ENCODE measurements at places on chromosomes 16 and 17.

GRCh38 chr17:77570565-77570898 lies 388.0 kb upstream of the TNRC6C start:
- no peak for DNase-seq

DNA sequence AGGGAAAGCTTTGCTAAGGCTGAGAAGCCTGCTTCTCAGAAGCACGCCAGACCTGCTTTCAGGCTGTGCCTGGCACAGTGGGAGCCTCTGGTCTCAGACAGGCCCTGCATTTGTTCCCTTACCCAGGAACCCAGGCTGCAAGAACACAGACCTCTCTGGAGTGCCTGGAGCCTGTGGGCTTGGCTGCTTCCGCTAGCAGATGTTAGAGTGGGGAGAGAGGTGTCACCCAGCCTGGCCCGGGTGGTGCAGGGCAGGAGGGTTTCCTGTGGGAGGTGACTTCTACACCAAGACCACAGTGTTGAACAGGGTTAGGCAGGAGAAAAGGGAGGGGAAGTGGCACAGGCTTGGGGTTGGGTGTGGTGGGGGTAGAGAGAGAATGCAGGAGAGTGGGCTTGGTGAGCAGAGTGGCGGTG lies 35.8 kb upstream of the ADGRG1 start:
- DNase-seq = no peak

GRCh38 chr17:44010966-44011647 lies 3.7 kb downstream of the TMEM101 start:
- DNase-seq = no peak

GRCh38 chr17:6455321-6455705 lies 11.1 kb downstream of the PIMREG start:
- peak; percentile 65 for DNase-seq

GRCh38 chr17:47791025-47791424 lies 30.6 kb downstream of the OSBPL7 start:
- DNase-seq = no peak

Data from pancreas (tissue), 10 donors.